Glutamatergic neuron (in vitro differentiated cells): ENCODE measurements at places on chromosomes 4 and X.

- DNase-seq = no peak
Observed at GRCh38 chrX:45230410-45230809, 29.7 kb upstream of the DIPK2B start.

- no peak for DNase-seq
Observed at GRCh38 chr4:972651-973424, 531 bp downstream of the DGKQ start.

DNA sequence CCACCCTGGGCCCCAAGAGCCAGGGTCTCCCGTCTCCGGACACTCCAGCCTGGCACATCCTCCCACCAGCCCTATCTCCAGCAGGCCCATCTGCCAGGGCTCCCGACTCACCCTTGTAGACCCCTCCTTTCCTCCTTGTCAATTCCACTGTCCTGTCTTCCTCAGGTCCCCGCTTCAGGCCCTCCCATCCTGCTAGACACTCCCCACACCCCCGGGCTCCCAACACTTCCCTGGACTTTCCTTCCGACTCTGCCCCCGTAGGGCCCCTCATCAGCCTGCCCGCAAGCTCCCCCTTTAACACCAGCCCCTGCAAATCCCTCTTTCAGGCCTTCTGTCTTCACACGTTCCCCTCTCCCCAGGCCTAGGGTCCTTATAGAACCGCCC lies 1.1 kb downstream of the PRAF2 start:
- DNase-seq = peak; percentile 21

GRCh38 chrX:106899841-106900240 lies 3.3 kb downstream of the RIPPLY1 start:
- DNase-seq = no peak

DNA sequence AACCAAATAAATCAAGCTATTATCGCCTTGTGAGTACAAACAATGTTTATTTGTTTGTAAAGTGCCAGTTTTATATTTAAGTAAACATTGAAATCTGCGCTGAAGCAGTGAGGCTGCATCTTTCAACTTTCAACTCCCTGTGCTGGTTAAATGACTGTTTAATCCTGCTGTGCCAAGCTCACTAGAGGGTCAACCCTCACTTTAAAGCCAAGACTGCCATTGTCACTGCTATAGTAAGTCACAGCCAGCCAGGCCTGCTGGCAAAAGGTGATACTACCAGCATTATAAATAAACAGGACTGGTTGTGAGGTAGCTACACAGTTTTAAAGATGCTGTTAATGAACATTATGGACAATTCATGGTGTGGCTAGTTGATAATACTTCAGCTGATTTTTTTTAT lies 34.6 kb downstream of the EFHC2 start:
- no peak for DNase-seq

- DNase-seq = no peak
Observed at GRCh38 chrX:135489542-135489941, 30.9 kb upstream of the INTS6L start.

- DNase-seq = no peak
Observed at GRCh38 chr4:169051761-169052593, 41.9 kb upstream of the CBR4 start.

DNA sequence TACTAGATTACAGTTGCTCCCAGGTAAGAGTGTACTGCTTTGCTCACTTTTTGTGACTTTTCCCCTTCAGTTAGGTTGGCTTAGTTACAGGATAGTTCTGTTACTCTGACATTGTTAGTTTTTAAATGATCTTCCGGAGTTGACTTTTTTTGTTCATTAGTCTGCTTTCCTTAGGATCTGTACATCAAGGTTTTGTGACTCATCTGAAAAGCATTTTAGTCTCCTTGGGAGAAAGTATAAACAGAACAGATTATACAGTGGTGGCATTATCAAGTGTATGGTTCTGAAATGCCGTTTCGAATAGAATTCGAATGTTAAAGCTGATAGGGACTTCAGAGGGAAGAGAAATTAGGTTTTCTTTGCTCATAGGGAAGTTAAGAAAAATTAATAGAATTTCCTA lies 63.3 kb downstream of the USP9X start:
- DNase-seq = no peak

DNA sequence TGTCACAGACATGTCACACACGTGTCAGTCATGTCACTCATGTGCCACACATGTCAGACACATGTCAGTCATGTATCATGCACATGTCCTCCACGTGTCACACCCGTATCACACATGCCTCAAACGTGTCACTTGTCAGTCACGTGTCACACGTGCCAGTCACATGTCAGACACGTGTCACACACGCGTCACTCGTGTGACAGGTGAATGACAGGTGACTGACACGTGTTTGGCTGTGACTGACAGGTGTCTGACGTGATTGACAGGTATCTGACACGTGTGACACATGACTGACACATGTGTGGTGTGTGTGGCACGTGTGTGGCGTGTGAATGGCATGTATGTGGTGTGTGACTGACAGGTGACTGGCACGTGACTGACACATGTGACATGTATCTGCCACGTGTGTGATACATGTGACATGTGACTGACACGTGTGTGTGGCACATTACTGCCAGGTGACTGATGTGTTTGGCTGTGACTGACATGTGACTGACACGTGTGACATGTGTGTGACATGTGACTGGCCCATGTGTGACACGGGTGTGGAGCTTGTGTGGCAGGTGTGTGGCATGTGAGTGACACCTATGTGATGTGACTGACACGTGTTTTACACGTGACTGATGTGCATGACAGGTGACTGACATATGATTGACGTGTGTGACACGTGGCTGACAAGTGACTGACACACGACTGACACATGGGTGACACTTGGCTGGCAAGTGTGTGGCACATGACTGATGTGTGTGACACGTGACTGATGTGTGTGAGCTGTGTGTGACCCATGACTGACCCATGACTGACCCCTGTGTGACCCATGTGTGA lies 90.7 kb upstream of the GPC3 start:
- no peak for DNase-seq

DNA sequence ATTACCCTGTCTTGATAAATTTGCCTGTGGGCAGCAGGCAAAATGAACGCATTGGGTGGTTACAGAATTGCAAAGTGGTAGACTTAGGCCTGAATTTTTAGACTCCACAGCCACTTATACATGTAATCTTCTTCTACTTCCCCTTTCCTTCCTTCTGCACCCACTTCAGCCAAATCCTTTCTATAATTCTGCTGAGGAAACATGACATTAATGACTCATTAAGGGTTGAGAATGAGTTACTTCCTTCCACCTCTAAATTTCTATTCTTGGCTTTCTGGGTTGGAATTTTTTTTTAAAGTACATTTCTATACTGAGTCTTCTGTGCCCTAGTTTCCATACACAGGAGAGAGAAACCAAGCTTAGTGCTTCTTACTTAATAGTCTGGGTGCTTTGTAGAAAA lies 10.1 kb downstream of the PAPSS1 start:
- DNase-seq = no peak

DNA sequence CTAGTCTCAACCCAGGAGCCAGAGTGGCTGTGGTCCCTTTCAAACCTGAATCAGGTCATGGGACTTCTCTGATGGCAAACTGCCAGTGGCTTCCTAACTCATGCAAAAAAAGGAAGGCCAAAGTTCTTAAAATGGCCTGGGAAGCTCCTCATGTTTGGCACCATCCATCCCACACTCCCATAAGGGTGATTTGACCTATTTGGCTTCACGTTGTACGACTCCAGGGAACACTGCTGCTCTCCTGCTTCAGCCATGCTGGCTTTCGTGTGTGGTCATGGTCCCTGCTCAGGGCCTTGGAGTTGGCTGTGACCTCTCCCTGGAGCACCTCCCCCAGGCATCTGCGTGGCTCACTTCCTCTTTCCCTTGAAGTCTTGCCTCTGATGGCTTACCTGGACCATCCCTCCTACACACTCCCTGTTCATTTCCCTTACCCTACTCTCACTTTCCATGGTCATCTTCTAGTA lies 12.8 kb upstream of the TMSB4X start:
- no peak for DNase-seq

GRCh38 chrX:70672326-70672725 lies 227.7 kb downstream of the DLG3 start:
- DNase-seq = no peak

- DNase-seq = no peak
Observed at GRCh38 chr4:38939165-38939564, 71.6 kb downstream of the FAM114A1 start.

DNA sequence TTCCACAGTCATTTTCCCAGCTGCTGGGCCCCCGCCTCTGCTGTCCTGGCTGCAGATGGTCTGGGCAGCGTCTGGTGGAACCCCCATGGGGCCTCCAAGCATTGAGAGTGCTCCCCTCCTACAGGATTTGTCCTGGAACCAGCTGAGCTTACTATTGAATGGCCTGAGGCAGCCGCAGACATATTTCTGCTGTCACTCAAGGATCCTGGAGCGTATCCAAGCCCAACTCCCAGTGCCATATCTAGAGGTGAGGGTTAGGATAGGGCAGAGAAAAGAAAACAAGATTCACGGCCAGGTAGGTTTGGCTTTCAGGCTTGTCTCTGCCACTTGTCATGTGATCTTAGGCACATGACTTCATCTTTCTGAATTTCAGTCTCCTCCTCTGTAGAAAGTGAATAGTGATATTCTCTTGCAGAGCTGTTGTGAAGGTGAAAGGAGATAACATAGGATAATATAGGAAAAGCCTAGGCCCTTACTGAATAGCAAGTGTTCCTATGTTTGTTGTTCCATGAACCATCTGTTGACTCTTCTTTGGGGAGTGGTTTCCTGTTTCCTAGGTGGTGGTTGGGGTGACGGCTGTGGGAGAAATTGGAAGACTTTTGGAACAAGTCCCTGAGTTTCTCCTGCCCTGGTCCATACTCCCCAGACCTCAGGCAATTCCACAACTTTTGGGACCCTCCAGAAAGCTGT lies 52.3 kb downstream of the SEPSECS start:
- peak; percentile 71 for DNase-seq

DNA sequence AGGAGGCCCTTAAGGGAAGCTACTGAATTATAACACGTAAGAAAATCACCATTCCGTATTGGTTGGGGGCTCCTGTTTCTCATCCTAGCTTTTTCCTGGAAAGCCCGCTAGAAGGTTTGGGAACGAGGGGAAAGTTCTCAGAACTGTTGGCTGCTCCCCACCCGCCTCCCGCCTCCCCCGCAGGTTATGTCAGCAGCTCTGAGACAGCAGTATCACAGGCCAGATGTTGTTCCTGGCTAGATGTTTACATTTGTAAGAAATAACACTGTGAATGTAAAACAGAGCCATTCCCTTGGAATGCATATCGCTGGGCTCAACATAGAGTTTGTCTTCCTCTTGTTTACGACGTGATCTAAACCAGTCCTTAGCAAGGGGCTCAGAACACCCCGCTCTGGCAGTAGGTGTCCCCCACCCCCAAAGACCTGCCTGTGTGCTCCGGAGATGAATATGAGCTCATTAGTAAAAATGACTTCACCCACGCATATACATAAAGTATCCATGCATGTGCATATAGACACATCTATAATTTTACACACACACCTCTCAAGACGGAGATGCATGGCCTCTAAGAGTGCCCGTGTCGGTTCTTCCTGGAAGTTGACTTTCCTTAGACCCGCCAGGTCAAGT lies 6.9 kb upstream of the MSANTD1 start:
- no peak for DNase-seq

- no peak for DNase-seq
Observed at GRCh38 chr4:102564399-102565059, 63.4 kb downstream of the NFKB1 start.

DNA sequence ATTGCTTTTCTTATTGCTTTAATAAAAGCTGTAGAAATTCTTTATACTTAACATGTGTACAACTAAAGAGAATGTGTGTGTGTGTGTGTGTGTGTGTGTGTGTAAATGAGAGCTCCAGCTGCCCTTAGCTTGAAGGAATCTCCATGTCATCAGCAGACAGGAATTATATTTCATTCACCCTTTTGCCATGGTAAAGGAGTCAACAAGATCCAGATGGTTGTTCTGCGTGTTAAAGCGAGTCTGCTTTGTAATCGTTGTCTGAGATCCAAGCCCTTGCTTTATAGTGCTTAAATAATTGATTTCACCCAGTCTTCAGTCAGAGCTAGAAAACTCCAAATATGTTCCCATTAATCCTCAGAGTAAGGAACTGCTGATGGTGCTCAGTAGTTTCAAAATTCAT lies 285.5 kb downstream of the PDGFC start:
- no peak for DNase-seq

DNA sequence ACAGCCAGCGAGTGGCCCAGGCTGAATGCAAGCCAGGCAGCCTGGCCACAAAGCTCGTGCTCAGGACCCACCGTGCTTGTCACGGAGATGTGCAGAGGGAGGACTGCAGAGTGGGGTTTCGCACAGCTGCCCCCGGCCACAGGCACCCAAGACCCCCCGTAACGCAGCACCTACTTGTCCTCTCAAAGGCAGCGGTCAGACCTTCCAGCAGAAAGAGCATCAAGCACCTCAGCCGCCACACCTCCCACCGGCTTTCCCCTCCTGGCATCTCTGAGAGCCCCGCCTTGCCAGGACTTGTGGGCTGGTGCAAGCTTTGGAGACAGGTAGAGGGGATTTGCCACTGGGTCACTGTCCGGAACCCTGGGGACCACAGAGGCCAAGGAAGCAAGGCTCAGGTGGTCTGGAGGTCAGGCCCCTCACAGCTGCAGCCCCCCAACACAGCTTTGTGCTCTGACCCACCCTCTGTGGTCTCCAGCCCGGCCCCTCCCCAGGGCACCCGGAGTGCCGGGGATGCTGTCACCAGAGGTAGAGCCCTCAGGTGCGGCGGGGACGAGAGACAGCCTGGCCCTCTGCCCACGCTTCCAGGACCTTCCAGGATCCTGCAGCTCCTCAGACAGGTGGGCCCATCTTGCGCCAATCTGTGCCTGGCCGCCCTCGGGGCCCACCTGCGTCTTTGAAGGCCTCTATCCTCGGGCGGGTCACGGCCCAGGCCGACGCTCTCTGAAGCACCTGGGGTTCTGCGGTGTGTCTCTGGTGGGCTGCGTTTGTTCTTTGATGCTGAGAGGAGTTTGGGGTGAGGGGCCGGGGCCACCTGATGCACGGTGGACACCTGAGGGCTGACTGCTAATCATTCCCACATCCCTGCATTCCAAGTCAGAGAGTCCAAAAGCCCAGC lies 34.4 kb upstream of the HMX1 start:
- no peak for DNase-seq

GRCh38 chrX:30215357-30215843 lies at the start of gene MAGEB2:
Gene MAGEB2 (plus strand): TSS chrX:30215563. CDS start chrX:30218581, 3,018 bp downstream.
- DNase-seq = no peak

DNA sequence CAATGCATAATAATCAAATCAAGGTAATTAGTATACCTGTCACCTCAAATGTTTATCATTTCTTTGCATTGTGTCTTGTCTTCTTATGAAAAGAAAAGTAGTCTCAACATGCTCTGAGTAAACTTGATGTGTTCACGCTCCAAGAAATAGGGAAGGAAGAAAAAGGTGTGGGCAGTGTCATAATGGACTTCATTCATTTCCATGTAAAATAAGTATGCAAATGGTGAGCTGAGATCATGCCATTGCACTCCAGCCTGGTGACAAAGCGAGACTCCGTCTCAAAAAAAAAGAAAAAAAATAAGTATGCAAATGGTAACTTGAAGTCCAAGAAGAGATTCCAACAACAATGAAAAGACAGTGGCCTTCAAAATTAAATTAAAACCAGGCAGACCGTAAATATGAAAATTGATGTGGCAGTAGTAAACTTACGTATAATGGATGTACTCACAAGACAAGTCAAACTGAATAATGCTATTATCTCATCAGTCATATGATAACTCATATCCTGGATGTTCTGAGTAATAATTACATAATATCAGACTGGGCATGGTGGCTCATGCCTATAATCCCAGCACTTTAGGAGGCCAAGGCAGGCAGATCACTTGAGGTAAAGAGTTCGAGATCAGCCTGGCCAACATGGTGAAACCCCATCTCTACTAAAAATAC lies 6.0 kb upstream of the CWH43 start:
- DNase-seq = no peak
